ENCODE measurements at places on chromosomes 2 and 18.

GRCh38 chr2:129731907-129732629, 247.4 kb upstream of the RAB6C start:
- DNase-seq, result no peak

GRCh38 chr2:229980431-229981184, 58.3 kb downstream of the FBXO36 start:
- peak; percentile 76 for DNase-seq

DNA sequence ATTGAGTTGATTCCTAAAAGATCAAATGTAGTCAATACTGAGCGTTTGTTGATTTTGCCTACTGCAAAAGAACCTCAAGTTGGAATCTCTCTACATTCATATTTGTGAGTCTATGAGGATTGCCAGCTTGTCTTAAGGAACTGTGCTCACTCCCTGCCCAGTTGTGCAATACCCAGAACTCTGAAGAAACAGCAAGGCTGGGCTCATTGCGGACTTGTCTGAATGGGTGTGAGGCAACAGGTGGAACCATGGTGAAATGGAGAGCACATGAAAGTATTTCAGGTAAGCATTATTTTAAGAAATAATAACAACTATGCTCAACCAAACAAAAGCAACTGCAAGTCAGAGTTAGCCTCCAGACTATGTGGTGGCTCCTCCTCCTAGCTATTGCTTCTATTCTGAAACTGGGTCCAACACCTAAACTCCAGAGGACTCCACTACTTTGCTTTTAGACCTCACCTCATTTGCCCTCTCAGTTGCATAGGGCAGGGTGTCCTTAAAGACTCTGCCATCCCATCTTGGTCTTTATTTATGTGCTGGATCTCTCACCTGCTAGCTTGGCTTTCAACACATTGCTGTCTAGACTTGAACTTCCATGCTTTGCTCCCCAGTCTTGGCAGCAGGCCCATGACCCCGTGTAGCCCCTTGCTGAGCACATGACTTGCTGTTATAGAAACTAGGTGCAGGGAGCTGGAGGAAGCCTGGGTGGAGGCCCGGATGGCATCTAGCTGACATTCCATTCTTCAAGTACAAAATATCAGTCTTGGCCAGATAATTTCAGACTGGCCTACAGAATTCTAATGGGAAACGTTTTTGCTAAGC, 94.8 kb upstream of the ARL5A start:
- DNase-seq, result peak; percentile 92

DNA sequence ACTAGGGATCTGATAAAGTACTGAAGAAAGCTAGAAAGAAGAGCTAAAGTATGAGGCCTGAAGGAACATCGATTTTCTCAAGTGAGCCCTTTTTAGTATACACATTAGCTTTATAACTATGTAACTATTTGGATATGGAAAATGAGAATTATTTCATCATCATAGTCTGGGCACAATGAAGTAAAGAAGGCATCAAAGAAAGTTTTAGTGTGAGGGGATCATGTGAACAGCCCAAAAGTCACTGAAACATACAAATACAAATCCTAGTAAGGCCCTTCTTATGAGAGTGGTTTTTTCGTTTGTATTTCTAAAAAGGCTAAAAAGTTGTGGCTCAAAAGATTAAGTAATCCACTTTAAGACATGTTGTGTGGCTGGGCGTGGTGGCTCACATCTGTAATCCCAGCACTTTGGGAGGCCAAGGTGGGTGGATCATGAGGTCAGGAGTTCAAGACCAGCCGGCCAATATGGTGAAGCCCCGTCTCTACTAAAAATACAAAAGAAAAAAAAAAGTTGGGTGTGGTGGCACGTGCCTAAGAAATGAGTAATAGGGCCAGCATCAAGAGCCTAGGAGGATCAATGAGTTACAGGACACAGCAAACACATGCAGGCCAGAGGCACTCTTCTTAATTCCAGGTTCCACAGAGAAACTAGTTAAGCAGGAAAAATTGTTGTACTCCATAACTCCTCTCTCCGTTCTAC, 61.9 kb downstream of the PUM2 start:
- DNase-seq, result no peak

DNA sequence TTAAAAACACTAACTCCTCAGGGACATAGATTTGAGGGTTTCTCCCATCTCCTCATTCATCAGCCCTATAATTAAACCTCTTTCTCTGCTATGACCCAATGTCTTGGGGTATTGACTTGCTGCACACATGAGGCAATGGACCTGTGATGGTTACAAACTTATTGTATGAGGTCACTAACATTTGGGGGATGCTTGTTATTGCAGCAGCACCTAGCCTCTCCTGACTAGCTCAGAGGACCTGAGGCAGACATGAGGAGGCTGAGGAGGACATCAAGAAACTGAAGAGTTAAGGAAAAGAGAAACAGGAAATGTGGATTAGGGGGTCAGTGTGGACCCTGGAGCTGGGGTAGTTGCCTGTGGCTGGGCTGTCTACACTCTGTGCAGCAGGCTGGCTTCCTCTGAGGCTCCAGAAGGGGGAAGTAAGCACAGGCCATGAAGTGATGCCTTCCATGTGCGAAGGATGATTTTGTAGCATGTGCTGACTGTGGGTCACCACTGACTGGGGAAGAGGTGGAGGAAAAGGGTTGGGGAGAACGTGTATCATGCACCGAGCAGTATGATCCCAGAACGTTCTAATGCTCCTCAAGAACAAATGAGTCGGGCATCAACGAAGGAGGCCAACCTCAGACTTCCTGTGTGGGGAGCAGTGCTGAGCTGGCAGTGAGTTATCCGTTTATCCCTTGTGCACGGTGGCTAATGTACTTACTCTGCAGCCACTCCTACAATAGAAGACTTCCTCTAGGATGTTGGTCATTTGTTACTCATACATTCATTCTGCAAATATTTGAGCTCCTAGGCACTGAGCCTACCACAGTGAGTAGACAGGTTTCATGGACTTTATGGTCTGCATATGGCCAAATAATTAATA, 42.1 kb upstream of the RFX8 start:
- no peak for DNase-seq

DNA sequence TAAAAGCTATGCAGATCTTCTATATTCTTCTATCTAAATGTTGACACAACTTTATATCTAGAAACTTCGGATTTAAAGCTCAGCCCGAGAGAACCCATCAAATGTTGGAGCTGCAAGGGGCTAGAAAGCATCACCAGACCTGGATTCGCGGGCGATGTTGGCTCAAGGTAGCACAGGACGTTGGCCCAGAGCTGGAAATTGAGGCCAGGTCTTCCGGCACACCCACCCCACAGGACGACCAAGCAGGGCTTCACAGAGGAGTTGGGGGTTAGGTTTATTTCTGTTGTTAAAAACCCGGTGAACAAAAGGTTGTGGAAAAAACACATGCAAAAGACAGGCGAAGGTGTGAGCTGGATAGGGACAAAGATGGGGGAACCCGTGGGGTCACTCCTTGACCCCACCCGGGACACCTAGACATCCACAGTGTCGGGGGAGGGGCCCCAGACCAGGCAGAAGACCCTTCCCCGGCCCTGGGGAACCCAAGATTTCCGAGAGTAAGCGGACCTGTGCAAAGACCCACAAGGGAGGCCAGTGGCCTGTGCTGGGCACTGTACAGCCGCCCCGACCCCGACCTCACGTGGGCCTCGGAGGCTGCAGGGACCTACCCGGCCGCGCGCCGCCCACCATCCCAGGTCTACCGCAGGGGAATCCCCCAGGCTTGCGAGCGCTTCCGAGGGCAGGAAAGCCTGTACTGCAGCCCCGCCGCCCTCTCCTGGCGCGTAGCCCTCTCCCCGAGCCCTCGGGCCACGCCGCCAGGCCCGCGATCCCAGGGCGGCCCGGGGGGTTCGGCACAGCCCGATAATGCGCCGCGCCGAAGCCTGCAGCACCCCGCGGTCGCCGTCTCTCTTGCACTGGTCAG, 1.8 kb upstream of the AGBL5 start:
- DNase-seq, result peak; percentile 86

DNA sequence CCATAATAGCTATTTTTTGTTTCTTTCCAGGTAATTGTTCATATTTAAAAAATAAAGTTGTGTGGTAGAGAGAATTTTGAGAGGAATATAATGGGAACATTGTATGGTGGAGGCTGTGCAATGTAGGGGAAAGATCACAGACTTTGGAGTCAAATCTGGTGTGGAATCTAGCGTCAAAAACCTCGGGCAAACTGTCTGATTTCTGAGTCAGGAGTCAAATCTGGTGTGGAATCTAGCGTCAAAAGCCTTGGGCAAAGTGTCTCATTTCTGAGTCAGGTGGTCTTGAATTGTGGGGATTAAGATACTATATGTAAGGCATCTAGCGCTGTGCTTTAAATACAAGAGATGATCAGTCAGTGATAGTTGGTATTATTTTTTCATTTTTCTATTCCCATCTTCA, 5.1 kb downstream of the PTPN4 start:
- DNase-seq, result no peak

GRCh38 chr18:79250301-79250981, 145.3 kb upstream of the NFATC1 start:
- DNase-seq, result no peak

- DNase-seq, result no peak
Measured at GRCh38 chr2:50765146-50765545, 266.8 kb downstream of the NRXN1 start.

DNA sequence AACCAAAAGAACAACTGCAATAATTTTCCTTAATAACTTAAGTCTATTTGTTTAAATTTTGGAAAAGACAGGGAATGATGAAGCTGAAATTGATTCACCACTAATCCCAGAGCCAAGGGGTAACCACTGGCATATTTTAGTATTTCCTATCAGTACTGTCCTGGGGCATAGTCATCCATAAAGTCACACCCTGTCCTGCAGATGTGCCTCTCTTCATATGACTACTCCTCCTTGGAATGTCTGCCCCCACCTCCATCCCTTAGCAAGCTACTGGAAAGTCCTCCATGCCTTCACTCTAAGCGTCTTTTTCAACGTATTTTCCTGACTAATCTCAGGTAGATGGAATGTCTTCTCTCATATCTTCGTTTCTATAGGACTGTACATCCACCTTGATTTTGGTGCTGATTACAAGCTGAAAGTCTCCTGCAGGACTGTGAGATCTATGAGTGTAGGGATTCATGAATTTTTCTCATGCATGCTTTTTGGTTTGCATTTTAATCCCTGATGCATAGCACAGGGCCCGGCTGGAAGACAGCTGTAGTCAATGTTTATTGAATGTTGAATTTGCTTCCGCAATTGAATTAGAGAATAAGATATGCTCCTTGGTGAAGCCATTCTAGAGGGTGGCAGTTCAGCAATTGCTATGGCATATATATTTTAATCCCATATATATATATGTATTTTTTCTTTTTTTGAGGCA, 85.6 kb downstream of the MOGAT1 start:
- DNase-seq, result no peak

DNA sequence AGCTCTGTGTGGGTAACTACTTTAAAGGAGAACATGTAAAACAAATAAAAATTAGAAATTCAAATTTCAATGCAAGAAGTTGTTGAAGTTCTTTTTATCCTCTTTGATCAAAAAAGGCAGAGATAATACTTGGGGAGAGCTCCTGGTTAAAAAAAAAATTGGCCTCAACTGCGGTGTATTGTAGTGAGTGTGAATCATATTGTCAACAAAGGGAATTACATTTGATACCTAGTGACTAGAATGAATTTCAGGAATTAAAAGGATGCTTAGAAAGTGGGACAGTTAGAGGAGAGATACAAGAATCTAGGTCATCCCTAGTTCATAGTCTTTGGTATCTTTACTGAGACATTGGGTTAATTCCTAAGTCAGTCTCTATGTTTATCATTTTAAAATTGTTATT, 473.0 kb downstream of the CCDC85A start:
- DNase-seq, result no peak

DNA sequence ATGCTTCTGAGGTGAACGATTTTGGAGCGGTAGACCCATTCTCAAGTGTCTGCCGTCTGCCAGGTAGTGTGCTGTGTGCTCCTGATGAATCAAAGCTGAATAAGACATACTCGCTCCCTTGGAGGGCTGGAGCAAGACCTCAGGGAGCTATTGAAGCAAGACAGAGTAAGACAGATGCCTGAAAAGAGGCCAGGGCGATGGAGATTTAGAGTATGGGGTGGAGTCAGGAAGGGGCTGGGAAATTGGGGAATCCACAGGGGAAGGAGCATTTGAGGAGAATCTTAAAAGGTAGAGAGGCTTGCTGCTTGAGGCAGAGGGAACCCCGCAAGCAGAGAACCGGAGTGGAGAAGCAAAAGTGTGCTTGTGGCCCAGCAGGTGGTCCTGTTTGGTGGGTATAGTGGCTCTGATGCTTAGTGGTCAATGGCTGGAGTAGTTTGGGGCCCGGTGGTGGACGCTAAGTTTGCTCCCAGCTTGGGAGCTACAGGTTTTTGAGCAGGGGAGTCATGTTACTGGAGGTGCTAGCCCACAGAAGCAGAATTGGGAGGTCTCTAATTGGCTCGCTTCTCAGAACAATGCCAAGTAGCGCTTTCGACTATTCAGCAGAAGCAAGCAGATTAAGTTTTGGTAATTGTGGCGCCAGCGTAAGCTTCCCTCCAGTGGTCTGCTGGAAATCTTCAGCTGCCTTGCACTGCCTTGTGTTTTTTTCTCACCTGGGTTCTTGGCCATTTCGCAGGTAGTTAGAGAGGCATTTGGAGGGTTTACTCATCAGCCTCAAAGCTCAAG, 2.0 kb downstream of the CNNM4 start:
- DNase-seq, result no peak

- no peak for DNase-seq
Measured at GRCh38 chr2:161123531-161124030, 36.6 kb upstream of the TANK start.

DNA sequence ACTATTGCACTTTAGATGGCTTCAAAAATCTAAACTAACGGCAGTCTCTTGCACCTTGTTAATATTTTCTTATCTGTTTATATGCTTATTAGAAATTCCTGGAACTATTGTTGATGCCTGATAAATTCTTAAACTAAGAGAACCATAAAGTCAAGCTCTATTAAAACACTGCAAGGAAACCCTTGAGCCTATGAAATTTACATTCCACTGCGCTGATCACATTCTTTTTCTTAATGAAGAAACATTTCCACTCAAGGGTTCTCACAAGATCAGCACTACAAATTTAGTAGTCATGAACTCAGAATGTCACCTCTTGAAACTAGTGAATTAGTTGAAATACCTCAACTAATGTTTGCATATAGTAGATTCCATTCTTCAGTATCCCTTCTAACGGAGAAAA, 331.8 kb upstream of the SLC8A1 start:
- no peak for DNase-seq

DNA sequence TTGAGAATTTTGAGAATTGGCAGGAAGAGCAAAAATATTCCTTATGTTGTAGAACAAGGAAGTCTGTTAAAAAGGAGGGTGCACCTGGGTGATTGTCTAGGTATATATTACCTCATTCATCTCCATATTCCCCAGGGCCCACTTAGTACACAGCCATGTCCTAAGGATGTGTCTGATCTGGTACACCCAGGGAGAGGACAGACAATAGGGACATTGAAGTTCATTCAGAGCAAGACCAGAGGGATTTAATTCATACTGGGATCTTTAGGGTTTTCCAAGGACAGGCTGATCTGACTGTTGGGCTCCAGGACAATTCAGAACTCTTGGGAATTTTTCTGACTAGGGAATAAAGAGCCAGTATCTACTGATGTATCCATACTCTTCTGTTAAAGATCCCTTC, 112.1 kb downstream of the PHLPP1 start:
- no peak for DNase-seq

DNA sequence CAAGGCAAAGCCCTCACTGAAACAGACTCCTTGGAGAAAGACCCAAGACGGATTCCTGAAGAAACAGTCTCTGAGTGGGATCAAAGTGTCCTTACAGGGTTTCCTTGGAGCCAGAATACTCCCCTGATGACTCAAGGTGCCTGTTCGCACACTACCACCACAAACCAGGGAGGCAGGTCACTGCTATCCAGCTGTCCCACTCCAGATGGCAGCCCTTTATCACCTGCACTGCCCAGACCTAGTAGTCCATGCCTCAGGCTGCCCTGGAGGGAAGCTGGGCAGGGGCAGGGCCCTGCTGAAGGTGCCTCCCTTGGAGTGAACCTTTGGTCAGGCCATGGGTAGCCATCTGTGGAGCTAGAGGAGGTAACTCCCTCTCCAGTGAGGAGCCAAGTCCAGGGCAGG, 34.1 kb downstream of the TRABD2A start:
- DNase-seq, result no peak

Measured in aorta (tissue), 5 donors.